ENCODE measurements at places on chromosomes 5 and 9. TPM values are rescaled to one million over a fixed set of nuclear protein-coding genes. Genes with fewer than 3 reads are reported as not detected.

The CYLC2 gene
- not detected for total RNA-seq

The DDX4 gene
- total RNA-seq: not detected

The IFNA2 gene
- total RNA-seq: not detected

The AKNA gene
- total RNA-seq: 6.3 TPM

The SV2C gene
- total RNA-seq: under 0.01 TPM

The WNK2 gene
- 4.7 TPM for total RNA-seq

The SAXO1 gene
- not detected for total RNA-seq

The TNFSF15 gene
- 0.52 TPM for total RNA-seq

The DAPK1 gene
- 18.8 TPM for total RNA-seq

The SPARC gene
- total RNA-seq: 1,314 TPM

The UGT3A1 gene
- 12.5 TPM for total RNA-seq

The OR13C8 gene
- total RNA-seq: not detected

The ADAMTS2 gene
- 29.7 TPM for total RNA-seq

The SH3PXD2B gene
- total RNA-seq: 12.0 TPM

The ADRB2 gene
- 3.1 TPM for total RNA-seq

The PIP5KL1 gene
- total RNA-seq: not detected

The DND1 gene
- not detected for total RNA-seq

The GNAQ gene
- 16.2 TPM for total RNA-seq

The OR1Q1 gene
- not detected for total RNA-seq

The NRG2 gene
- total RNA-seq: 0.52 TPM

The GABRA1 gene
- total RNA-seq: not detected

The IFNK gene
- not detected for total RNA-seq

The SLC28A3 gene
- total RNA-seq: not detected

The TUSC1 gene
- 9.9 TPM for total RNA-seq

The PCDHB1 gene
- not detected for total RNA-seq

The PDCD1LG2 gene
- 3.7 TPM for total RNA-seq

The DCP2 gene
- total RNA-seq: 48.5 TPM

The BAG1 gene
- total RNA-seq: 40.2 TPM

The CDC20B gene
- total RNA-seq: not detected

The ZNF367 gene
- 5.2 TPM for total RNA-seq

The FREM1 gene
- total RNA-seq: 17.2 TPM

The ELL2 gene
- total RNA-seq: 5.7 TPM

The C9orf50 gene
- not detected for total RNA-seq

The KIF4B gene
- total RNA-seq: under 0.01 TPM

The CRHBP gene
- not detected for total RNA-seq

The LRRC19 gene
- total RNA-seq: not detected

The VLDLR gene
- total RNA-seq: 18.3 TPM

The PGM5 gene
- 69.4 TPM for total RNA-seq

The CDH6 gene
- 5.7 TPM for total RNA-seq

The GKAP1 gene
- 8.4 TPM for total RNA-seq

The COL15A1 gene
- total RNA-seq: 178 TPM

The PCDHB6 gene
- 0.52 TPM for total RNA-seq

The POLR1E gene
- total RNA-seq: 38.1 TPM

The C9 gene
- total RNA-seq: 1.0 TPM

The TBC1D2 gene
- 0.52 TPM for total RNA-seq

The ZNG1F gene
- 4.2 TPM for total RNA-seq

The FOXD4L5 gene
- under 0.01 TPM for total RNA-seq

The PCDHGA7 gene
- 3.7 TPM for total RNA-seq

The MSMP gene
- total RNA-seq: not detected

The ARHGEF28 gene
- total RNA-seq: 8.4 TPM

The SNCAIP gene
- 6.8 TPM for total RNA-seq

The GTF3C4 gene
- 12.5 TPM for total RNA-seq

Measured in skeletal muscle tissue (tissue), 5 donors.